ENCODE measurements at places on chromosomes 13 and 19.
A peak's percentile ranks its signal among the peaks of the same experiment; 100 is the strongest.

GRCh38 chr13:60150538-60150937, 13.2 kb downstream of the DIAPH3 start:
- no peak for DNase-seq

- no peak for DNase-seq
These were observed 205.4 kb downstream of the SHISA2 start for GRCh38 chr13:25846222-25846984.

DNA sequence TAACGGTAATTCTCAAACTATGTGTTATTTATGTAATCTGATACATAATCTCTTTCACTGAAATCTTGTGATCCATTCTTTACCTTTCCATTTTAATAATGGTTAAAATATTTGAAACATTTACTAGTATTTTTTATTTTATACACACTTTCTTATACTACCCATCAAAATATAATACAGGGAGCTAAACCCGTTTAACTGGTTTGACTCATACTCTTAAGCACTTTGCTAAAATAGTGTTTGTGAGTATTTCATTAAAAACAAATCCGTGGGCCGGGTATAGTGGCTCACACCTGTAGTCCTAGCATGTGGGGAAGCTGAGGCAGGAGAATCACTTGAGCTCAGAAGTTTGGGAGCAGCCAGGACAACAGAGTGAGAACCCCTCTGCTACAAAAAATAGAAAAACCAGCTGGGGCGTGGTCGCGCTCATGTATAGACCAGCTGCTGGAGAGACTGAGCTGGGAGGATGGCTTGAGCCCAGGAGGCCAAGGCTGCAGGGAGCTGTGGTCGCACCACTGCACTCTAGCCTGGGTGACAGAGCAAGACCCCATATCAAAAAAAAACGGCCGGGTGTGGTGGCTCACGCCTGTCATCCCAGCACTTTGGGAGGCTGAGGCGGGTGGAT, 43.8 kb upstream of the DCUN1D2 start:
- no peak for DNase-seq

DNA sequence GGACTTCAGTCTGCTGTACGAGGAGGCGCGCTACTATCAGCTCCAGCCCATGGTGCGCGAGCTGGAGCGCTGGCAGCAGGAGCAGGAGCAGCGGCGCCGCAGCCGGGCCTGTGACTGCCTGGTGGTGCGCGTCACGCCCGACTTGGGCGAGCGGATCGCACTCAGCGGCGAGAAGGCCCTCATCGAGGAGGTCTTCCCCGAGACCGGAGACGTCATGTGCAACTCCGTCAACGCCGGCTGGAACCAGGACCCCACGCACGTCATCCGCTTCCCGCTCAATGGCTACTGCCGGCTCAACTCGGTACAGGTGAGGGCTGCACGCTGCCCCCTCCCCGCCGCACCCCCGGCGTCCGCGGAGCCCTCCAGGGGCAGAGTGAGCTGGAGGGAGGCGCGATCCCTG, 14.6 kb downstream of the KCTD15 start:
- DNase-seq = no peak

DNA sequence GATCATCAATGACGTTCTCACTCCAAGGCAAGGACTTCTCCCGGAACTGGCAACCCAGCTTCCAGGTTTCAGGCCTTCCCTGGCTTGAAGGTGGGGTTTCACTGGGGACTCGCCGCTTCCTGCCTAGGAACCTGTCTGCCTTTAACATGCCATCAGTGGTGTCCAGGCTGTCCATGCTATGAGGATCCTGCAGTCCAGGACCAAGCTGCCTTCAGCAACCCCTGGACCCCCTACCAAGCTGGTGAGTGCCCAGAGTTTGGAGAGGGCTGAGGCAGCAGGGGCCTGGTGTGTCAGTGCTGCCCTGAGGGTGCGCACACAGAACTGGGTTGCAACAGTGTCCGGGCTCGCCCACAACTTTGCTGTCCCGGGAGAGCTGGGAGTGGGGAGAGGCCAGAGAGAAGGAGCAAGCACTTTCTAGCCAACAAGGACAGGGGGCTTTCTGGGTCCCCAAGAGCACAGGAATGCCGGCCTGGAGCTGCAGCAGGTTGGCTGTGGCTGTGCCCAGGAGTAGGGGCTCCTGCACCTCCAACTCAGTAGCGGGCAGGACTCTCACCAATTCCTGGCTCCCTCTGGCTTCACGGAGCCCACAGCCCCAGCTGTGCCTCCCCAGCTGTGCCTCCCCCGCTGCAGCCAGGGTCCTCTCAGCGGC, 1563.2 kb upstream of the MIR17HG start:
- no peak for DNase-seq

DNA sequence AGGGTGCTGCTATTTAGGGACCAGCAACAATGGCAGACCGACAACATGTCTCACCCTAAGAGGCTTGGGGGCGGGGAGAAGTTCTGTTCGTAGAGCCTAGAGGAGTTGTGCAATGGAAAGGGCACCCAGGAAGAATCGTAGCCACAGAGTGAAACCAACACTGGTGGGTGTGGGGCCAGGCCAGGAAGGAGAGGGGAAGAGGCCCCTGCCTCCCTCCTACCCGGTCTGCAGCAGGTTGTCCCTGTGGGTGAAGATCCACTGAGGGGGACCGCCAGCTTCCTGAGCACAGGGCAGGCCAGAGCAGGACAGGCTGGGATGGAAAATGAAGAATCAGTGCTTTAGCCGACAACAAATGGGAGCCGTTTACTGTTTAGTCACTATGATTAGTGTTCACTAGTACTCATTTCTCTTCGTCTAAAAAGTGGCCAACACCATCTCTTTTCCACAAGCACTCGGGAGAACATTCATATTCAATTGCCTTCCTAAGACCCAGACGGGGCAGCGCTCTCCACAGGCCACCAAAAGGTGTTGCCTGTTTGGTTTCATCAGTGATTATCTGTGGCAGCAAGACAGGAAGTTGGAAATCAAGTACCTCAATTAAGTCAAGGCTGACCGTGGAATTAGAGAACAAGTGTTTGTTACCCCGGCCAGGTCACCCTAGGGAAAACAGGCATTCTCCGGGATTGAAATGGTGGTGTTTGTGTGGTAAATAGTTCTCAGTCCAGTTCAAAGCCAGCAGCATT, 1.1 kb upstream of the ATP11A start:
- DNase-seq = peak; percentile 22

DNA sequence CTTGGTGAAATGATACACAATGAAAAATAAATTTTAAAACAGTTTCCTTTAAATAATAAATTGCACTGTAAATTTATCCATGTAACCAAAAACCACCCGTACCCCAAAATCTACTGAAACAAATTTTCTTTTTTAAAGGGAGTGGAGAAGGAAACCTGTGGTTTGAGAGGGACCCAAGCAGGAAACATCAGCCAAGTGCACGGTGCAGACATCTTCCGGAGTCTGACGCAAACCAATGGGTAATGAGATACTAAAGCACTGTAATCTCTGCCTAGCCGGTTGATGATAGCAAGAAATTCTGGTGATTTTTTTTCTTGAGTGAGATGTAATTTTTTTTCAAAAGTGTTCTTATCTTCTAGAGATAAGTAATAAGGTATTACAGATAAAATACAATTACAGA, 115.4 kb downstream of the ABCC4 start:
- peak; percentile 55 for DNase-seq

DNA sequence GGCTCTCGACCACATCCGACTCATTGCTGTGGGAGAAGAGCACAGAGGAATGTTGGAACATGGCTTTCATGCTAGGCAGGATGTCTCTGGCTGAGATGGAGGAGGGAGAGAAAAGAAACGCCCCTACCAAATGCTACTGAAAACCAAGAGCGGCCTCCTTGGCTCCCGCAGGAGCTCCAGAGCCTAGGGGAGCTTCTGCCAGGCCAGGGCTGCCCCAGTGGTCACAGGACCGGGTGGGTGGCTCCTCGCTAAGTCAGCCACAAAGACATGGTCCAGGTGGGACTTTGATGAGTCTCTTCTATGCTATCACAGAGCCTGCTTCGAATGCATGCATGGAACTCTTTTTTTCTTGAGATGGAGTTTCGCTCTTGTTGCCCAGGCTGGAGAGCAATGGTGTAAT, 6.7 kb downstream of the LONP1 start:
- DNase-seq = no peak

DNA sequence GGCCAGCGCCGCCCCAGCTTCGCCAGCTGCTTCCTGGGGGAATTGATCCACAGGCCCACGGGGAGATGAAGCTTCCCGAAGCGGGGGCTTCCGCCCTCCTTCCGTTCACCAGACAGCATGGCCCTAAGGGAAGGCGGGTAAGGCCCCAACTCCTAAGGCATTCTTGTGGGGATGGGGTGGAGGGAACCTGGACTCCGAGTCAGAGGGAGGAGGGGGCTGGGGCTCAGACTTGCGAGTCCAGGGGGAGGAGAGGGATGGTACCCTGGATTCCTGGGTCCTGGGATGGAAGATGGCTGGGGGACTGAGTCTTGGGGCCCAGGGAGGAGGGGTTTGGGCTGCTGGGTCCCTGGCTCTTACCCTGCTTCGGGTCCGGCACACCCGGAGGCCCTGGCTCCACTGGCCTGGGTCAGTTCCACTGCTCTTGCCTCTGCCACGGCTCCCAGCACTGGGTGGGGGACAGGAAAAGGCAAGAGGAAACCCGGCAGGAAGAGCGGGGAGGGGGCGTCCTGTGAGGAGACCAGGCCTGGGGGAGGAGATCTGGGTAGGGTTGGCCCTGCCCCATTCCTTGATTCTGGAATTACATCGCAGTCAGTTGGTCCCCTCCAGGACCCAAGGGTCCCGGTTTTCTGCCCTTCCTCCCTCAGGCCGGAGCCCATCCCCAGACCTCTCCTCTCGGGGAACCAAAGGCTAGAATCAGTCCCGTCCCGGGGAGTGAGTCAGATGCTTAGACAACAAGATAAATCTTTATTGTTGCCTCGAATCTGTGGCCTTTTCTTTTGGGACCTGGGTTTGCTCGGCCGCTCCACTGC, at the start of gene RASIP1:
RASIP1 (minus strand) TSS at position 447 of the 809 bp plus-strand sequence; CDS start at position 119, 328 bp downstream.
- no peak for DNase-seq

DNA sequence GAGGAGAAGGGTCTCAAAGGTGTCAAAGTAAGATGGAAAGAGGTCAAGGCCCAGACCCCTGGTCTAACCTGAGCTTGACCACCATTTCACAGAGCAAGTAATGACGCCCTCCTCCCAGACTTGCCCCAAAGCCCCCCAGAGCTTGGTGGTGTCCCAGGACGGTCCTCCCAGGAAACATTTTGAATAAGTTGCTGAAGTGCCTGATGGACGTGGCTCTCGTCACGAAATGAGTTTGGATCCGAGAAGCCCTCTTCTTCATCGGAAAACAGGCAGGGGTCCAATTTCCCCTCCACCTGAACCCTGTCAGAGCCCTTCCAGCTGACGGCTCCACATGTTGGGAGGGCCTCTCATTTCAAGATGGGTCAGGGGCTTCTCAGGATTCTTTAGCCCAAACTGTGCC, 54.5 kb upstream of the TPM4 start:
- no peak for DNase-seq

DNA sequence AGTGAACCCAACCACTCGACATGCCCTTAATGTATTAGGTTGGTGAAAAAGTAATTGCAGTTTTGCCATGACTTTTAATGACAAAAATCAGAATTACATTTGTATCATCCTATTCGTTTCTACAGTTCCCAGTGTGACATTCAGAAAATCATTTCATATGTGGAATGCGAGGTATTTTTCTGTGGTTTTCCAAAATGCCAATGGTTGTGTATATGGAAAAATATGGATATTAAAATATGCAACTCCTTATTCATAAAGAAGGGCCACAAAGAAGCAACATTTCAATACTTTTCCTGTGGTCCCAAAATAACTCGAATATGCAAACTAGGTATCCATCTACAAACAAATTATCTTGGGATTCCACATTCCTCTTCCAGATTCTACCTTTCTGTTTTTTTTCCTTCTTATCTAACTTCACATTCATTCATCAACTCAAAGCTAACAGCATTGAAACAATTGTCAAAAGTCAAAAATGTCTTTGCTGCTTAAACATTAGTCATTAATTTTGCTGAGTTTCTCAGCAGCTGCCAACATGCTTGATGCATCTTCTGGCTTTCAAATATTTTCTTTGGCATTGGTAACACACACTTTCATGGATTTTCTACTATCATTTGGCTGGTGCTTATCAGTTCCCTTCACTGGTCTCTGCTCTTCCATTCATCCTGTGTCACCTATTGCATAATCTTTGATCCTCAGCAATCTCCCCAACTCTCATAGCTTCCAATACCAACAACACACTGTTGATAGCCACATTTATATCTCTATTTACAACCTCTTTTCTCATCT, 1445.4 kb downstream of the EFNB2 start:
- no peak for DNase-seq

DNA sequence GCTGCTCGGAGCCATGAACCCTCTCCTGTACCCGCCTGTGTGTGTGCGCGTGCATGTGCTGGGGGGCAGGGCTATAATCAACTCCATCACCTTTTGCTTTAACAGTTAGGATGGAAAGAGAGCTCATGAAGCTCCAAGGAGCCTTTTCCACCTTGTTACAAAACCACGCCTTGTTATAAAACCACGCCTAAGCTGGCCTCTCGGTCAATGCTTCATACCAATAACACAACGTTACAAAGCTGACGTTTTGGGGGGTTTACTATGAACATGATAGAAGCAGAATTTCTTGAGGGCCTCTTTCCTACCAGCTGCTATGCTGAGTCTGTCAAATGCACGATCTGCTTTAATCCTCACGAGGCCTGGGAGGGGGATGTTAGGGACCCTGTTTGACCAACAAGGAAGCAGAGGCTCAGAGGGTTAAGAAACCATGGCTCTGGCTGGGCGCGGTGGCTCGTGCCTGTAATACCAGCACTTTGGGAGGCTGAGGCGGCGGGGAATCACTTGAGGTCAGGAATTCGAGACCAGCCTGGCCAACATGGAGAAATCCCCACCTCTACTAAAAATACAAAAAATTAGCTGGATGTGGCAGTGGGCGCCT, 11.9 kb downstream of the CAPS start:
- DNase-seq = no peak

DNA sequence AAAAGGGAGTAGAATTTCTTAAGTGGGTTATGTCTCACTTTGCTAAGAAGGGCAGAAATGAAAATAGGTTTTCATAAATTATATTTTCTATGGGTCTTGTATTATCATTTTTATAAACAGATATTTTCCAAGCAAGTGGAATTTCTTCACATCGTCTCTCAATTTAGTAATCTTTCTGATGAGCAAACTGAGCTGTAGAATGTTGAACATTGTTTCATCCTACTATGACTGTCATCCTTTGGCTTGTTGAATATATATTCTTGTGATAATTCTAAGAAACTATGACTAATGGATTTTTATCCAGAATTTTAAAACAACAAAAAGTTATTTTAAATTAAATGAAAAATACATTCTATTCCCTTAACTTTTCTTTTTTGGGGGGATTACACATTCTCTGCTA, 313.8 kb downstream of the ENOX1 start:
- no peak for DNase-seq

GRCh38 chr13:48731957-48732569, 78.3 kb downstream of the CYSLTR2 start:
- DNase-seq = peak; percentile 67

DNA sequence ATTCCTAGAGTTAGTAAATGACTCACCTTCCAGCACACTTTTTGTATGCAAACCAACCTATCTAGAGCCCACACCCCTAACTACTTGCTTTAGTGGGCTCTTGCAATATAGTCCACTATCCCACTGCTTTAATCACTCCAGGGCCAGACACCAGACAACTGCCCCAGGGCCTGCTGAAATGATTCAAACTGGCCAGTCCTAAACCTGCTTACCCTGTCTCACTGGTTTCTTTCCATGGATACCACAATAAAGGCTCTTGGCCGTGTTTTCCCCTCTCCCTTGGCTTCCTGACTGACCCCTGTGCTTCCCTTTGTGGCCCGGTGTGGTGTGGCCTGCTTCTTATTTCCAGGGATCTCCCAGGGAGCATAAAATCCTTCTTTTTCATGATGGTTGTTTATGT, 14.6 kb downstream of the HS6ST3 start:
- no peak for DNase-seq

Measured in CD4-positive, alpha-beta T cell treated with Interleukin-15 for 4 hours (primary cell).